Stimulated activated CD4-positive, alpha-beta T cell treated with anti-CD3 and anti-CD28 coated beads, Interleukin-12 subunit alpha, Interleukin-12 subunit beta, amount 100 ng/mL, for 4 hours (primary cell): ENCODE measurements at places on chromosomes 2 and 18.

GRCh38 chr18:62739911-62740310 is 24.6 kb downstream of the PHLPP1 start:
- no peak for DNase-seq

DNA sequence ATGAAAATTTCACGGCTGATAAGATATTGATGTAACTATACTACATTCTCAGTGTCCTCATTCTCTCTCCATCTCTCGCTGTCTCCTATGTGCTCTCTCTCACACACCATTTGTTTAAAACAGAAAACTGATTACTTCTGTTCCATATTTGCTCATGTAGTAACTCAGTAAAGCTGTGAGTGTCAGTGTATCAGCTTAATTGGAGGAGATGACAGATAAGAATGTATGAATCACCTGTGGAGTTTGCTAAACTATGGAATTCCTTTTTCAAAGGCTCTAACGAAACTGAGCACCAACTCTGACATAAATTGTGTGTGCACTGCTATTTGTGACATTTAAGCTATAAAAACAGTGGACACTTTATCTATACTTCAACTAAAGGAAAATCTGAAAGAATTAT is 1080.0 kb downstream of the DSC3 start:
- no peak for DNase-seq

DNA sequence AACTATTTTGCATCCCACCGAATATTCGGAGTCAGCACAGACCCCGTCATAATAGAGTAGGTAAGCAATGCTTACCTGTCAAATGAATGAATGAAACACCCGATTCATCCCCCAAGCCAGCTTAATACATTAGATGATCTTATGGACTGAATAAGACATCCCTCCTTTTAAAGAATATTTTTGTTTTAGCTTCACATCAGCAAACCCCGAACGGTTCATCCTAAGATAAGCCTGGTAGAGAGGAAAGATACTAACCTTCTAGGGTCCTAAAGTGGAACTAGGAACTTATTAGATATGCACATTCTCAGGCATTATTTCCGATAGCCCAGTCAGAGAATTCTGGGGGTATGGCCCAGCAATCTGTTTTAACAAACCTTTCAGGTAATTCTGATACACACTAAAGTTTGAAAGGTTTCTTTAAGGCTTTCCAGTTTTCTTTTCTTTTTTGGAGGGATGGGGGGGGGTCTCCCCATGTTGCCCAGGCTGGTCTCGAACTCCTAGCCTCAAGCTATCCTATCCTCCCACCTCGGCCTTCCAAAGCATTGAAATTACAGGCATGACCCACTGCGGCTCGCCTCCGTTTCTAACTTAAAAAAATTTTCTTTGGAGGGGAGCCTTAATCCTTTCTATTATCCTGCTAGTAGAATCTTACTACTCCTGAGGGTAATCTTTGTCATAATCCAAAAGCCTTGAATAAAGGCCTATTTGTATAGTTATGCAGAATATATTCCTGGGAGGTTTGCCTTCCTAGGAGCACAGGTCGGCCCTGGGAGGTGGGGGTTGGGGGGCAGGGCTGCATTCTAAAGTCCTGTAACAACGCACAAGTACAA is 1.0 kb upstream of the ACTR3 start:
- DNase-seq = no peak

DNA sequence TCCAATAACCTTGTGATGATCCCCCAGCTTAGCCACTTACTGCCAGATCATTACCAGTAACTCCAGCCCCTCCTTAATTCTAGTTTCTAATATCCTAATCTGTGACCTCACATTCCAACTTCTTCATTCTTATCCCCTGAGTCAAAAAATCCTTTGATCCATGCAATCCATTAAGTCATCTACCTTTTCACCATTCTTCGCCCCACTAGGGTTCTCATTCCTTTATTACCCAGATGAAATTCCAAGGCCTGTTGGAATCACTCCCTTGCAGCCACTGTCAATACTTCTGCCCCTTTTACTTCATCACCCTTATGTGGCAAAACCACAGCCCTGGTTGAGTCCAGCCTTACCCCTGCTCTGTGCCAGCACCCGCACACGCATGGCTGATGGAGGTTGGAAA is 20.3 kb upstream of the IL36G start:
- DNase-seq = no peak

DNA sequence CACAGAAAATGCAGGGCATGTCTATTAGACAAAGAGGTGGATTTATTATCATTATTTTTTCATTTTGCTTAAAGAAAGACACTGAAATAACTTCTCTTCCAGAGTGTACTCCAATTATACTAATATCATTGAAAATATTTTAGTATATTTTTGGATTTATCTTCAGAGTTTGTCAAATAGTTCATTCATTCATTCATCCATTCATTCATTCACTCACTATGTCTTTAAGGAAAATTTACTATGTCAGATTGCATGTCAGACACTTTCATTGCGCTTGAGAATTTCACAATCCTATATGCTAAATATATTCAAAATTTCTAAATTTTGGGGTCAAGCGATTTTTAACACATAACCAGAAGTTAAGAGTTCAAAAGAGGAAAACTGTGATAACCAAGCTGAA is 479.1 kb downstream of the ZEB2 start:
- no peak for DNase-seq

DNA sequence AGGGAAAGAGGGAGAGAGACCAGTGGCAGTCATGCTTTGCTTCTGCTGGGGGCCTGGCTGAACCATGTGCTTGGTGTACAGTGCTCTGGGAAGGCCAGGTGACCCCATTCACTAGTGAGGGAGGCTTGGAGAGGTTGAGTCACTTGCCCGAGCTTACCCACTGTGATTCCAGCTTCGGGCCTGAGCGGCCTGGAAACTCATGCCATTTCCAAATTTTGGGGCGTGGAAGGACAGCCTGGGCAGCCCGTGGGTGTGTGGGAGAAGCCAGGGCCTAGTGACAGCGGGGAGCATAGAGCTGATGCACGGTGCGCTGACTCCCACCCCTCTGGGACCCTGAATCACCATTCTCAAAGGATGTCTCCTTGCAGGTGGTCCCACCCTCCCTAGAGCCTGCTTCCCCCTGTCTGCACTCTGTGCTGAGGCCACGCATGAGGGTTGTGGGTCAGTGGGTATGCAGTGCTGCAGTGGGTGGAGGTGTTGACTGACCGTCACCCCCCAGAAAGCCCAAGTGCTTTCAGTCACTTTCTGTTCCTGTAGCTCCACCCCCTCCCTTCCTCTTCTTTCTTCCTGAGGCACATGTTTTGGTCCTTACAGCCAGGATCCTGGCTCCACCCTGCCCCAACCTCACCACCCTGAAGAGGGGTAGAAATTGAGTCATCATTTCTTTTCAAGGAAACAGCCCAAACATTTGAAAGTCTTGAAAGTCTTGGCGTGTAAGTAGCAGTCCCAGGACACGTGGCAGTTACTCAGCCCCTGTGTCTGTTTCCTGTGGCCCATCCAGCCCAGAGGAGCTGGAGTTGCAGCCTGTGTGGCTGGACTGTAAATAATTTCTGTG is 69.3 kb upstream of the MCFD2 start:
- peak; percentile 47 for DNase-seq

- DNase-seq = no peak
These were observed 24.0 kb downstream of the WIPF1 start for GRCh38 chr2:174573621-174574081.

- peak; percentile 43 for DNase-seq
These were observed 3.5 kb upstream of the SLC9A2 start for GRCh38 chr2:102615620-102616436.

- DNase-seq = no peak
These were observed 949.9 kb upstream of the NRXN1 start for GRCh38 chr2:51981783-51982182.

DNA sequence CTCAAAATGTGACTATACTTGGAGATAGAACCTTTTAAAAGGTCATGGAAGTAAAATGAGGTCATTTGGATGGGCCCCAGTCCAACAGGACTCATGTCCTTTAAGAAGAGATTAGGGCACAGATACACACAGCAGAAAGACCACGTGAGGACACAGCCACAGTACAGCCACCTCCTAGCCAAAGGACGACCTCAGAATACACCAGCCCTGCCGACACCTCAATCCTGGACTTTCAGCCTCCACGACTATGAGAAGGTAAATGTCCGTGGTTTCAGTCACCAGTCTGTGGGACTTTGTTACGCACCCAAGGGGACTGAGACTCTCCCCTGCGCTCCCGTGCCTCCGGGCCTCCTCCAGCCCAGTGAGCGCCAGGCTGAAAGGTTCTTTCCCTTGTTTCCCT is 30.2 kb upstream of the HPCAL1 start:
- DNase-seq = no peak

- DNase-seq = no peak
These were observed 373.2 kb upstream of the FIGN start for GRCh38 chr2:164109006-164109405.

GRCh38 chr18:75219745-75220375 is 9.3 kb downstream of the TSHZ1 start:
- DNase-seq = no peak

DNA sequence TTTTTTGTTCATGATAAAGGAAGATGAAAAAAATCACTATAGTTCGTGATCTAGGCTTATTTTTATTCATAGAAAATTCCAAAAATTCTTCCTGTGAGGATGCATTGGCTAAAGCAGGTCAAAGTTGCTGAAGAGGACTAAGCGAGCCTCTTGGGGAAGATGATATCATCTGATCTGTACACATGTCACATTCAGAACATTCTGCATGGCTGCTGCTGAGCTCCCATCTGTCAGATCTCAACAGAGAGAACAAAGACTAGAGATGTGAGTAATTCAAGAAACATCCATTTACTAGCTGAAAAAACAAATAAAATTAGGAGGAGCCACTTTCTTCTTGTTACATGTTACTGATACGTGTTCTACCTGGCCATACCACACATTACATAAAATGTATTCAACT is 518.6 kb upstream of the FSIP2 start:
- no peak for DNase-seq

DNA sequence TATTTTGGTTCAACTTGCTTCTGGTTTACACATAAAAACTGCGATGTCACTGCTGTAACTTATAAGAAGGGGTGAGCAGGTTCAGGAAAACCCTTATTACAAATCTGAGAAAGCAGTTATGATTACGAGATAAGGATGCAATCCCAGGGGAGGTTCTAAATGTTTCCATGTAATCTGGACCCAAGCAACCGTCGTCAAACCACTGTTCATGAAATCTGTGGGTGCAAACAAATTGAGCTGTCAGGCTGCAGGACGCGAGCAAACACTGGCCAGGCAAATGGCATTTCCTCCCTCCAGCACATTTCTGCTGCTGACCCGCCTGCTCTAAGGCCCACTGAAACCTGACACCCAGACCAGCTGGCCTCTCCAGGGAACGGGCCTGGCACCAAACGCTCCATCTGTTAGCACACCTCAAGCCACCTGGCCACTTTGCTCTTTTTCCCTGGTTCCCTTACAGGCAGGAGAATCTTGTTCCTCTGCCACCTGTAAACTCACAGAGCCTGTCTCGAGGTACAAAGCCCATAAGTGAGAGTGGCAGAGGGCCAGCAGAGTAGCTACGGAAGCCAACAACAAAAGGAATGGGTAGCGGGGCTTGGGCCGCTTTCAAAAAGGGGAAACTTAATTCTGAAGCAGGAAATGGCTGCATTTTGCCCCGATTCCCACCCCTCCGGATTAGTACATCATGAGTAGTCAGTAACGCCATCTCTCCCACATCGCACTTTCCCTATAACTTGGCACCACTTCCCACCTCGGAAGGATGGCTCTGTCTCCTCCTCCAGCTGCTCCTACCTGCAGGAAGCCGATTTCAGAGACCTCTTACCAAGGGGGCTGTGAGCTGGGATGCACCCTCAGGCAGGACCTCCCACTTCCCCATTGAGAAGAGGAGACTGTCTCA is 26.5 kb downstream of the CRACDL start:
- no peak for DNase-seq

- DNase-seq = no peak
These were observed 36.0 kb downstream of the SKA1 start for GRCh38 chr18:50410894-50411293.

DNA sequence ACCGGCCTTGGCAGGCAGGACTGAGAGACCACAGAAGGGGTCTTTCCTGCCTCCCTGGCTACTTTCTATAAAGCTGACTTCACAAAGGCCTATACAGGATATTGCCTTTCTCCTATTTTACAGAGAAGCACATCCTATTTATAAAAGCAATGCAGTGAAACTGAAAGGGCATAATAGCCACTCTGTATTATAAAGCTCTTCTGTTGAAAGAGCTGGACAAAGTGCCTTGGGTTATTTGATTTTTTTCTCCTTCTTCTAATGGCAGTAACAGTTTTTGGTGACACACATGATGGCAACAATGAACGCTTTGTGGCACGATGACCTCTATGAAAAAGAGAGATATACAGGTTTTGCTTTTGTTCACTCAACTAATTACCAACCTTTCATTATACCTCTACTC is 281.1 kb downstream of the ZNF516 start:
- DNase-seq = no peak

- DNase-seq = no peak
These were observed 223.0 kb downstream of the ICOS start for GRCh38 chr2:204159526-204159925.

- DNase-seq = no peak
These were observed 19.0 kb downstream of the CLUL1 start for GRCh38 chr18:615773-616172.

DNA sequence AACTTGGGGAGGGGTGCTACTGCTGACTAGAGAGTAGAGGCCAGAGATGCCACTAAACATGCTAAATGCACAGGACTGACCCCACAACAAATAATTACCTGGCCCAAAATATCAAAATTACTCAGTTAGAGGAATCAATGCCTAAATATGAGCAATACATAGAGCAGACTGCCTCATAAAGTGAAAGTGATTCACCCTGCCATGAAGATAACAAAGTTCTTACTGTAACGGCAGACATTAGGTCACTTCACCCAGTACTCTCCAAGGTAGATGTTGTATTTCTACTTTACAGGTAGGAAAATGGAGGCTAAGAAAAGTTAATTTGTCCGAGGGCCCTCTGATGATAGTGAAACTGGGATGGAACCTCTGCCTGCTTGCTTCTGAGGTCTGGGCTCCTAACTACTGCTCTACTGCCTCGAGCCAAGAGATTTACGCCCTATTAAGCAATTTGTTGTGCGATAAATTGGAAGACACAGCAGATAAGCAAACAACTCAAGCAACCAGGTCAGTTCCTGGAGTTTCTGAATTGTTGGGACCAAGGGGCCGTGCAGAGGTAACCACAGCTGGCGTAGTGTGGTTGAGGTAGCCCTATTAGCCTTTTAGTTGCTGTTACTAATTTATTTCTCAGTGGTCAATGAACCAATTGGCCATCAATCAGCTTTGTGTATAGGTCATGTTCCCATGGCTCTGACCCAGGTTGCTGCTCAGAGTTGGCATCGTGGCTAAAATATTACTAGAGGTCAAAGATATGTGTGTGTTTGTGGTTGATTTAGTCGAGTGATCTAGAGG is 4.8 kb downstream of the DHRS9 start:
- DNase-seq = no peak

- DNase-seq = no peak
These were observed 236.8 kb downstream of the SEPTIN10 start for GRCh38 chr2:109376796-109377495.

- no peak for DNase-seq
These were observed 14.2 kb upstream of the SPATA3 start for GRCh38 chr2:230981704-230982103.

GRCh38 chr2:164677733-164678132 is 56.5 kb upstream of the GRB14 start:
- no peak for DNase-seq

- no peak for DNase-seq
These were observed 279.0 kb upstream of the NRP2 start for GRCh38 chr2:205403244-205403825.

- no peak for DNase-seq
These were observed 52.0 kb upstream of the CELF4 start for GRCh38 chr18:37617623-37618022.
